Aorta (tissue), 5 donors: ENCODE measurements at places on chromosomes 4 and X.

- DNase-seq = no peak
Measured at GRCh38 chr4:111678479-111678878, 466.8 kb upstream of the FAM241A start.

- DNase-seq = no peak
Measured at GRCh38 chr4:6464842-6465588, 7.4 kb downstream of the PPP2R2C start.

DNA sequence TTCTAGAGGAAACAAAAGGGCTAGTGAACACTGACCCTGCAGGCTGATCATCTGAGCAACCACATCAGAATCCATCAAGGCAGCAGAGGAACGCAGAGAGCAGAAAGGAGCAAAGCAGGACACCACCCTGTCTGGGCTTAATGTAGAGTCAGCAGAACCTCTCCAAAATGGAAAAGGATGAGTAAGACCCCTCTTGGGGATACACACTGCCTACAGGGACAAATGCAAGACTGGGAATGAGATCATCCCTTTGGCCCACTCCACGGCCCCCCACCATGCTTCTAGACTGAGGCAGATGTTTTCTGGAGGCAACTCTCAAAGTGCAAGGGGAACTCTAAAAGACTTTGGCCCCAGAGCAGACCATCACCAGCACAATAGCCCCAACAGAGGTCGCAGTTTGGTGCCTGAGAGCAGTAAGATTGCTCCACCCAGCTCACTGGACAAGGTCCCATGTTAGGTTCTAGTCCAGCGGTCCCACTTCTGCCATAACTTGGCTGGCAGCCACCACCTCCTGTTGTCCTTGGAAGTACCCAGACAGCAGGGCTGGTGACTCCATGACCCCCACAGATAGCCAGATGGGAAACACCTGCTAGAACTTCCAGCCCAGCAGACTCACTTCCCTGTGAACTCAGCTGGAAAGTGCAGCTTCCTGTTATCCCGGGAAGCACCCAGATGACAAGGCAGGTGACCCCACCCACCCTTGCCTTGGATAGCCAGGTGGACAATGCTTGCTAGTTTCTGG, 372.7 kb downstream of the INPP4B start:
- DNase-seq = no peak

DNA sequence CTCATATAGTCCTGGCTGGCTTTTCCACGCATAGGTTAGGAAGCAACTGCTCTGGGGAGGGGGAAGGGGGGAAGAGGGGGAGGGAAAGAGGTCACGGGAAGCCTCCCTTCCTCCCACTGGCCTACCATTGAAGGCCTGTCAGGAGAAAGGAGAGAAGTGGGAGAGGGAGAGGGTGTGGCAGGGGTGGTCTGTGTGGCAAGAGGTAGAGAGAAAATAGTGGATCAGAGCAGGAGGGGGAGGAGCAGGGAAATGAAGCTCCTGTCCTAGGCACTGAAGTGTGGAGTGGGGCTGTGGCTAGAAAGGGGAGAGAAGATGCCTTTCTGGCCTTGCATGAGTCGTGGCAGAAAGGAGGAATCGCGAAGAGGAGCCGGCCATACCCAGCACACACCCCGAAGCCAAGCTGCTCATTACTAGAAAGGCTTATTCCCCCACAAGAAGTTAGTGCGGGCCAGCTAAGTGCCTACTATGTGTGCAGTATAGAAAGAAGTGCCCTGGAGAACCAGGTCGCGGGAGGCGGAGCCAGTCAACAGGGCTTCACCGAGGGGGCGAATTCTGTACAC, 1.1 kb upstream of the TMEM164 start:
- no peak for DNase-seq

DNA sequence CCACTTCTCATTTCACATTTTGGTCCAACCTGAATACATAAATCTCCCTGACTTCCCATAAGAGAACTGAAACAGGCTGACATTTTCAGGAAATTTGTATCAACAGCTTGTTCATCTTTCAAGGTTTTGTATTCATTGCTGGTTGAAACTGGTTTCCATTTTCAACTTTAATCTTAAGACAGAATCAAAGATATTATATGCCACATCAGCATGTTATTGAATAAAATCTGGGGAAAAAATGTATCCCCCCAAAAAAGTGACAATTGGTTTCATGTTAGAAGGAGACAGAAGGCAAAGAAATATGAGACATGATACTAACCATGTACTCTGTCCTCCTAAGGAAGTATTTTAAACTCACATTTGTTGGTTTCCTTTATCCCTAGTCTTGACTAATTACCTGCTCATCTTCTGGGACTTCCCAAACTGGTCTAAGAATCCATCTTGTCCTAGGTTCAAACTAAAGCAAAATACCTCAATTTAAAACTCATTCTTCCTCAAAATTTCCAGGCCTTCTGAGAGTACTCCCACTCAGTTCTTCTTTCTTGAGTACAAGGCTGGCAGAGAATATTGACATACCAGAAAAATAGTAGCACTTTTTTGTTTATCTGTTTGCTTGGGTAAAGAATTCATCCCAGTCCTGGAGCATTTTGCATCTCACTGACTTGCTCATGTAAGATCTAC, 3.1 kb upstream of the ANTXR2 start:
- no peak for DNase-seq

DNA sequence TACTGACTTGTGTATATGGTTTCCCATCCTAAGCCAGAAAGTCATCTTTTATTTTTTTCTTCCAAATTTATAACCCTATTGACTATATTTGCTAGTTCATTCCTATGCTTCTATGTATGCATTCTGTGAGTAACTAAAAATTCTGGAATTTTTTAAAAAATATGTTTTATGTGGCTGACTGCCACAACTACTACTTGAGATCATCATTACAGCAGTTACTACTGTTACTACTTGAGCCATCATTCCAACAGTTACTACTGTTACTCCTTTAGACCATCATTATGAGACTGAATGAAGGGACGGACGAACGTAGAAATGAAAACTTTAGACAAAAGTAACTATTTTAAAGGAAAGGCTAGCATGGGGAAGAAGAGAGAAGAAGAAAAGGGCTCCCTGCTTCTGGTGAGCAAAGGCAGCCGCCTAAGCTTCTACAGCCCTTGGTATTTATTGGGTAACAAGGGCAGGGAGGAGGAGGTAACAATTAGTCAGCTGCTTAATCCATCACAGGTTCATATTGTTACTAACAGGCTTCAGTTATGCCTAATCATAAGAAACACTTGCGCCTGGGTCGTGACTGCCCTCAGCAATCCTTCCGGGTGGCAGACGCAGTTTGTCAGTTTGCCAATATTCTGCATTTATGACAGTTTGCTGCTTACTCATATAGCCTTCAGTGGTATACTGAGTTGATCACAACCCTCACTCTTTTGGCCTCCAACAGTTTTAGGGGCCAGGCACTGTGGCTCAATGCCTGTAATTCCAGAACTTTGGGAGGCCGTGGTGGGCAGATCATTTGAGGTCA, 80.4 kb downstream of the PDLIM5 start:
- no peak for DNase-seq

GRCh38 chrX:98548519-98548918, 1664.8 kb downstream of the RPA4 start:
- DNase-seq = no peak
